ENCODE measurements at places on chromosomes 11 and 22. TPM values are rescaled to one million over a fixed set of nuclear protein-coding genes. Genes with fewer than 3 reads are reported as not detected.

Gene LRRC55
- 0.95 TPM for total RNA-seq

Gene CHCHD10
- 37.5 TPM for total RNA-seq

Gene DGCR2
- 25.5 TPM for total RNA-seq

Gene BEST1
- total RNA-seq: 4.3 TPM

Gene CALCA
- total RNA-seq: not detected

Gene SERPING1
- total RNA-seq: 397 TPM

Gene LARGE2
- not detected for total RNA-seq

Gene ANO5
- total RNA-seq: 16.8 TPM

DNA sequence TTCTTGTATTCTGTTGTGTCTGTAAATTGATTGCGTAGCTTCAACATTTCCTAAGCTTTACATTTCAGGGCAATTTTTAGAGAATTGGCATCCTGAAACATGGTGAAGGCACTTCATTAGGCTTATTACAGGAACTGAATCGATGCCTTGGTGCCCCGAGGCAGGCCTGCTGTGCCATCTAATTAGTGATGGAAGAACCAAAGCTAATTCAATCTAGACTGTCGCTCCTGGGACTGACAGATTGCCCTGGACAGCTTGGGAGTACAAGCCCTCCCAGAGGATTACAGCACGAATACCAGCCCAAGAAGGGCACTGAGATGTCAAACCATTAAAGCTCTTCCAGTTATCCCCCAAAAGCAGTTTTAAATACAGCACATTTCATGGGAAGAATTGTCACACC is 243.2 kb upstream of the ZC3H12C start:
- no peak overlapping the region for H3K4me3 ChIP-seq
- H3K27me3 ChIP-seq: no peaks in the 10 kb centered on the region
- DNase-seq: no peak
- H3K27ac ChIP-seq: no peak overlapping the region
- no peaks in the 10 kb centered on the region for H3K36me3 ChIP-seq
- H3K4me1 ChIP-seq: no peaks in the 10 kb centered on the region

- H3K27ac ChIP-seq: peak overlapping the region; percentile 66
- H3K36me3 ChIP-seq: no peaks in the 10 kb centered on the region
- no peaks in the 10 kb centered on the region for H3K27me3 ChIP-seq
- H3K4me1 ChIP-seq: peaks cover 19% of the 10 kb centered on the region
- H3K4me3 ChIP-seq: no peak overlapping the region
- DNase-seq: peak; percentile 76
Measured at GRCh38 chr22:46233231-46233630, 16.9 kb downstream of the CDPF1 start.

- H3K36me3 ChIP-seq: peaks cover 16% of the 10 kb centered on the region
- no peaks in the 10 kb centered on the region for H3K27me3 ChIP-seq
- peaks cover 35% of the 10 kb centered on the region for H3K4me1 ChIP-seq
- no peak overlapping the region for H3K4me3 ChIP-seq
- peak; percentile 88 for DNase-seq
- peak overlapping the region; percentile 74 for H3K27ac ChIP-seq
Measured at GRCh38 chr11:43923406-43924111, 18.9 kb upstream of the C11orf96 start.

DNA sequence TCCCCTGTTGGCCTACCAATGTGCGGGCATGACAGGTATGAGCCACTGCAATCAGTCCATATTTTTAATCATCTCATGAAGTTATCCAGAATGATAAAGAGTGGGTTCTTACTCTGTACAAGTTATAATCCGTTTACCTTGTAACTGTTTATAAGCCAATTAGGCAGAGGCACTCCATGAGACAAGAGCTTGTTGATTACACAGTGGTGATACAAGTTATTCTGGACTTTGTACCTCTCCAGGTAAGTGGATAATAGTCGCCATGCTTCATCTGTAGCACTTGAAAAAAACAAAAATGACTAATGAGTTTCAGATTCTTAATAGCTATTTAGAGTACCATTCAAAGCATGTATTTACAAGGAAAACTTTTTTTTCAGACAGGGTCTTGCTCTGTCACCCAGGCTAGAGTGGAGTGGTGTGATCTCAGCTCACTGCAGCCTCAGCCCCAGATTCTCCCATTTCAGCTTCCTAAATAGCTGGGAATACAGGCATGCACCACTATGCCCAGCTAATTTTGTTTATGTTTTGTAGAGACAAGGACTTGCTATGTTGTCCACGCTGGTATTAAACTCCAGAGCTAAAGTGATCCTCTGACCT is 17.7 kb upstream of the FNBP4 start:
- peaks cover 10% of the 10 kb centered on the region for H3K36me3 ChIP-seq
- H3K4me3 ChIP-seq: no peak overlapping the region
- no peaks in the 10 kb centered on the region for H3K27me3 ChIP-seq
- no peak overlapping the region for H3K27ac ChIP-seq

DNA sequence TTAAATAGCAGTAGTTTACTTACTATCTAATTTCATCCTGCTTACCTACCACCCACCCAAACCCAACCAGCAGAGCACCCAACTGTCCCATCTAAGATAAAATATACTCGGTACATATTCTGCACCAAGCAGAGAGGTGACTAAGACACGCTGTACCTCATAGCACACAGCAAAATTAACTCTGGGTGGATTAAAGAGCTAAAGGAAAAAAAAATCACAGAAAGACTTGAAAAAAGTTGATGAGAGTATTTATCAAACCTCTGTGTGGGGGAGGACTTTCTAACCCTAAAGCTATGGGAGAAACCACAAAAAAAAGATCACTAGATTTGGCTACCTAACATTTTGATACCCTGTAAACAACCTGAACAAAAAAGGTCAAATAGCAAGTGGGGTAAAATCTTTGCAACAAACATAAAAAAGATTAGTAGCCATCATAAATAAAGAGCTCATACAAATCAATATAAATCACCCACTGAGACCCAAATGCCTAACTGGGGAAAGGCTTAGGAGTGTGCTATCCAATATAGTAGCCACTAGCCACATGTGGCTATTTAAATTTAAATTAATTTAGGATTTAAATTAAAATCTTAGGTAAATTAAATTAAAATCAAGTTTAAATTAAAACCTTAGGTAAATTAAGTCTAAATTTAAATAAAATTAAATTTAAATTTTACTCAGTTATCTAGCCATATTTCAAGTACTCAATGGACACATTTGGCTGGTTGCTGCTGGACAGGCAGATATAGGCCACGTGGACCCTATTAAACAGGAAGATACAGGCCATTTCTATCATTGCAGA is 25.6 kb upstream of the CD5 start:
- H3K4me3 ChIP-seq: no peak overlapping the region
- H3K36me3 ChIP-seq: no peaks in the 10 kb centered on the region
- peaks cover 16% of the 10 kb centered on the region for H3K4me1 ChIP-seq
- no peak overlapping the region for H3K27ac ChIP-seq
- H3K27me3 ChIP-seq: no peaks in the 10 kb centered on the region

GRCh38 chr11:129896062-129896461 is 684 bp upstream of the NFRKB start:
- H3K27ac ChIP-seq: peak overlapping the region; percentile 82
- no peaks in the 10 kb centered on the region for H3K27me3 ChIP-seq
- no peak for DNase-seq
- peaks cover 21% of the 10 kb centered on the region for H3K4me1 ChIP-seq
- H3K36me3 ChIP-seq: peaks cover 8% of the 10 kb centered on the region
- peak overlapping the region; percentile 79 for H3K4me3 ChIP-seq

GRCh38 chr11:45250035-45250718 is 36.0 kb downstream of the SYT13 start:
- DNase-seq: no peak
- no peak overlapping the region for H3K4me3 ChIP-seq
- H3K27ac ChIP-seq: no peak overlapping the region
- H3K27me3 ChIP-seq: no peaks in the 10 kb centered on the region

DNA sequence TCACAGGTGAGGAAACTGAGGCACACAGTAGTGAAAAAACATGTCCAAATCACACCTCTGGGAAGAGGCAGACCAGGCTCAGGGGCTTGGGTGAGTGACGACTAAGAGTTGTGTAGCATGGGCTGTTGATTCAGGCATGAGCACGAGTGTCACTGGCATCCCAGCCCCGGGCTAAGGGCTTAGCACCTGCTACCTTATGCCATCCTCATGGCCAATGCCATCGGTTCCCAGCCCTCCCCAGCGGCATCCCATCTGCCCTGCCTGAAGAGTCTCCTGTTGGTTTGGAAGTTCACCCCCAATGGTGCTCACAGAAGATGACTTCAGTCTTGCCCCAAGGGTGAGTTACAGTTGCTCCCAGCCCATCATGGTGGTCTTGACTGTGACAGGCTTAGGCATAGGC is 22.4 kb downstream of the MB start:
- H3K4me1 ChIP-seq: no peaks in the 10 kb centered on the region
- no peak overlapping the region for H3K4me3 ChIP-seq
- no peaks in the 10 kb centered on the region for H3K36me3 ChIP-seq
- DNase-seq: no peak
- H3K27ac ChIP-seq: peak overlapping the region; percentile 80

DNA sequence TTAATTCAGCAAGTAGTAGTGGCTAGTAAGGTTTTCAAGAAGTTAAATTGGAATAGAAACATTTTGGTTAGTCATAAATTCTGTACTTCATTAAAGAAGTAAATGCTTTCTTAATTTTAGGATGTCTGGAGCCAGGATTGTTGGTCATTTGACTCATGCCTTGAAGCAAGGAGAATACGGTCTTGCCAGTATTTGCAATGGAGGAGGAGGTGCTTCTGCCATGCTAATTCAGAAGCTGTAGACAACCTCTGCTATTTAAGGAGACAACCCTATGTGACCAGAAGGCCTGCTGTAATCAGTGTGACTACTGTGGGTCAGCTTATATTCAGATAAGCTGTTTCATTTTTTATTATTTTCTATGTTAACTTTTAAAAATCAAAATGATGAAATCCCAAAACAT is 25.8 kb downstream of the ACAT1 start:
- peaks cover 72% of the 10 kb centered on the region for H3K36me3 ChIP-seq
- H3K4me3 ChIP-seq: no peak overlapping the region
- no peaks in the 10 kb centered on the region for H3K4me1 ChIP-seq
- H3K27me3 ChIP-seq: no peaks in the 10 kb centered on the region
- no peak overlapping the region for H3K27ac ChIP-seq

DNA sequence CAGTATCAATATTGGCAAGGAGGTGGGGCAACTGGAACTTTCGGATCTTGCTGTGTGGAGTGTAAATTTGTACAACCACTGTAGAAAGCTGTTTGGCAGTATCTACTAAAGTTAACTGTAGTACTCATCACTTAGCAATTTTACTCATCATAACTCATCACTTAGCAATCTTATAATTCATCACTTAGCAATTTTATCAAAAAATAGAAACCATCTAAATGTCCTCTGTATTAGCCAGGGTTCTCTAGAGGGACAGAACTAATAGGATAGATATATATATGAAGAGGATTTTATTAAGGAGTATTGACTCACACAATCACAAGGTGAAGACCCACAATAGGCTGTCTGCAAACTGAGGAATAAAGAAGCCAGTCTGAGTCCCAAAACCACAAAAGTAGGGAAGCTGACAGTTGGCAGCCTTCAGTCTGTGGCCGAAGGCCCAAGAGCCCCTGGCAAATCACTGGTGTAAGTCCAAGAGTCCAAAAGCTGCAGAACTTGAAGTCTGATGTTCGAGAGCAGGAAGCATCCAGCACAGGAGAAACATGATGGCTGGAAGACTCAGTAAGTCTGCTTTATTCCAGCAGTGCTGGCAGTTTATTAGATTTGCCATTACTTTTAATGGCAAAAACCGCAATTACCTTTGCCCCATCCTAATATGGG is 92.9 kb upstream of the USP47 start:
- H3K27ac ChIP-seq: no peak overlapping the region
- no peak overlapping the region for H3K4me3 ChIP-seq
- no peak for DNase-seq
- no peaks in the 10 kb centered on the region for H3K36me3 ChIP-seq
- H3K4me1 ChIP-seq: no peaks in the 10 kb centered on the region

GRCh38 chr11:81907996-81908395 is 825.7 kb downstream of the FAM181B start:
- H3K27ac ChIP-seq: no peak overlapping the region
- DNase-seq: no peak
- no peak overlapping the region for H3K4me3 ChIP-seq
- H3K4me1 ChIP-seq: no peaks in the 10 kb centered on the region

DNA sequence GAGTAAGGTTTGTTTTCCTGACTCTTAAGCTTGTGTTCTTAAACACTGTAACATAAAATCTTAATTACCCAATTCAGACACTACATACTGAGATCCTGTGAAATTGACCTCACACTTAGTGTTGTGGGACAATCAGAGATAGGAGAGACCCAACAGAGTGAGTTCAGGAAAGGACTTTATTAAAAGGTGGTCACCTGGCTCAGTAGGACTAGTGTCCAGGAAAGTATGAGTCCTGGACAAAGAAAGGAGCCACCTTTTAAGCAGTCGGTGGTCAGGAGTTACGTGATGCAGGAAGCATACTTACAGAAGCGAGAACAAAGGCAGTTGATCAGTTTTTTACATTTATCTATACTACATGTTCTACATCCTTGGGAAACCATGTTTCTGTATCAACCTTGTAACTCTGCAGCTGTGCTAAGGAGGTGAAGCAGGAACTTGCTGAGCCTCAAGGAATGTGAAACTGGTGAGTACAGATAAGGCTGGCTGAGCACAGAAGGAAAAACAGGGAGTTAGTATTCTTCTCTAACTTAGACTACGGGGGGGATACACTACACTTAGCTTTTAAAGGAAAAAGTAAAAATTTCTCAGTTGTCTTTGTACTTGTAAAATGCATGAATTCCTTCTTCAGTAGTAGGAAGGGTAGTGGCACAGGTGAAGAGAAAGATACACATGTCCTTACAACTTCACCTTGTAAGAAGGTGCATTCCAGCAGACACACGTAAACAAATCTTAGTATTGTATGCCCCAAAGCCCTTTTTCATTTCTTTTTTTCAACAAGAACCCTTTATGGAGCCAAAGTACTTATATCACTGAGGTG is 15.1 kb downstream of the OR51E1 start:
- no peaks in the 10 kb centered on the region for H3K4me1 ChIP-seq
- H3K36me3 ChIP-seq: no peaks in the 10 kb centered on the region
- H3K4me3 ChIP-seq: no peak overlapping the region
- no peak for DNase-seq
- no peaks in the 10 kb centered on the region for H3K27me3 ChIP-seq

DNA sequence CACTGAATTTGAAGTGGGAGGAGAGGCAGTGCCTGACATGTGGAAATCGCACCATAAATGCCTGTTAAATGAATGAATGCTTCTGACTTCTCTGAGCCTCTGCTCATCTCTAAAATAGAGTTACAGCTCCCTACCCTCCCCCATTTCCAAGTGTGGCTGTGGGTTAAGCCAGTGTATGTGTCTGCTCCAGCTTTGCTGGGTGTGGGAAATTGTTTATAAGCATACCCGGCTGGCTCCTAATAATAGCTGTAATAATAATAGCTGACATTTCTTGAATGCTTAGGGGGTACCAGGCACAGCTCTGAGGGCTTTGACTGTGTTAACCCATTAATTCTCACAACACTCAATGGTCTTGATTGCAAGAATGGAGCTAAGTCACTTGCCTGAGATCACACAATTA is 7.0 kb upstream of the FCHSD2 start:
- peak; percentile 36 for DNase-seq
- no peaks in the 10 kb centered on the region for H3K36me3 ChIP-seq
- peak overlapping the region; percentile 77 for H3K27ac ChIP-seq
- H3K4me3 ChIP-seq: no peak overlapping the region
- H3K27me3 ChIP-seq: no peaks in the 10 kb centered on the region
- H3K4me1 ChIP-seq: peaks cover 54% of the 10 kb centered on the region

- H3K36me3 ChIP-seq: no peaks in the 10 kb centered on the region
- DNase-seq: peak; percentile 46
- H3K4me1 ChIP-seq: peaks cover 5% of the 10 kb centered on the region
- H3K4me3 ChIP-seq: no peak overlapping the region
- H3K27ac ChIP-seq: no peak overlapping the region
Measured at GRCh38 chr22:44204739-44205515, 24.2 kb downstream of the PARVG start.

Data from sigmoid colon (tissue), 7 donors.